ENCODE measurements at places on chromosomes 13 and 19.
A peak's percentile ranks its signal among the peaks of the same experiment; 100 is the strongest.

- DNase-seq: no peak
Measured at GRCh38 chr19:4916292-4917082, 7.2 kb downstream of the UHRF1 start.

DNA sequence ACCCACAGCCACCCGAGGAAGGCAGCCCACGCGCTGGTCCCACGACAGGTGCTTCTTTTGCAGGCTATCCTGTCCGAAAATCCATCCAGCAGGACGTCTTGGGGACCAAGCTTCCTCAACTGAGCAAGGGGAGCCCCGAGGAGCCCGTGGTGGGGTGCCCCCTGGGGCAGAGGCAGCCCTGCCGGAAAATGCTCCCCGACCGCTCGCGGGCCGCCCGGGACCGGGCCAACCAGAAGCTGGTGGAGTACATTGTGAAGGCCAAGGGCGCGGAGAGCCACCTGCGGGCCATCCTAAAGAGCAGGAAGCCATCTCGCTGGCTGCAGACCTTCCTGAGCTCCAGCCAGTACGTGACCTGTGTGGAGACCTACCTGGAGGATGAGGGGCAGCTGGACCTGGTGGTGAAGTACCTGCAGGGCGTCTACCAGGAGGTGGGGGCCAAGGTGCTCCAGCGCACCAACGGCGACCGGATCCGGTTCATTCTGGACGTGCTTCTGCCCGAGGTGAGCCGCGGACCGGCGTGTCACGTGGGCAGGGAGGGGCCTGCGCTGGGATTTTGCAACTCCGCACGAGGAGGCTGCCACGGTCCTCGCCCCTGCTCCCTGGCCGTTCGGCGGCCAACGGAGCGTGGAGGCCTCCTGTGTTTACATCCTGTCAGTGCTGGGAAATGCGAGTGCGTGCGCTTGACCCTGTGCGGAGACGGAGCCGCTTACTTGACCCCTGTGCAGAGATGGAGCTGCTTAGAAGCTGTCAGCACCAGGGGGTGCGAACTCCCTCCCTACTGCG is 12.9 kb upstream of the NDUFS7 start:
- DNase-seq: no peak

DNA sequence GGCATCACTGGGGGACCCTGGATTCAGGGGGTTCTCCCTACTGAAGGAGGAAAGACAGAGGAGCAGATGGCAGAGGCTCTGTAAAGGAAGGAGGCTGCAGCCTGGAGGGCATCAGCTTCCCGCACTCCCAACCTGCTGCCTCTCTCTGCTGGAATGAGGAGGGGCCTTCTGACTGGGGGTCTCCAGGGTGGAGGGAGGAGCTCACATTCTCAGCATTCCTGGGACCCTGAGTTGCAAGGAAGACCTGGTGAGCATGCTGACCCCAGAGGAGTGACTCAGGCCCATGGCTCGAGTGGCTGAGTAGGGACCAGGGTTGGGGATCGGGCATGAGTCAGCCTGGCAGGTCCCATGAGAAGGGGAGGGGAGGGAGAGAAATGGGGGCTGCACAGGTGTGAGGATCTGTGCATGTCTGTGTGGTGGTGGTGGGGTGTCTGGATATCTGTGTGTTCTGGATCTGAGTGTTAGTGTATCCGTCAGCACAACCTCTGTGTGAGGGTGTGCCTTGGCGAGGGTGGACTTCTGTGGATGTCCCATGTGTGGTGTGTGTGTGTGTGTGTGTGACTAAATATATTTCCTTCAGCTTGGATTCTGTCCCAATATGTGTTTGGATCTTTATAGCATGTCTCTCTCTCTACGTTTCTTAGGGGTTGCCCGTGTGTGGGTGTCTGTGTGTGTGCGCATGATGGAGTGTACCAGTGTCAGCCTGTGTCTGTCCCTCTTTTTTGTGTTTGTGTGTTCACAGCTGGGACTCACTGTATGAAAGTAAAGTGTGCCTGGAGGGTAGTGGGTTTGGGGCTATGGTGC is 4.6 kb downstream of the AXL start:
- peak; percentile 89 for DNase-seq

GRCh38 chr19:49091391-49092038 is 6.3 kb downstream of the SNRNP70 start:
- no peak for DNase-seq

- no peak for DNase-seq
Measured at GRCh38 chr13:49521224-49521623, 25.5 kb downstream of the PHF11 start.

DNA sequence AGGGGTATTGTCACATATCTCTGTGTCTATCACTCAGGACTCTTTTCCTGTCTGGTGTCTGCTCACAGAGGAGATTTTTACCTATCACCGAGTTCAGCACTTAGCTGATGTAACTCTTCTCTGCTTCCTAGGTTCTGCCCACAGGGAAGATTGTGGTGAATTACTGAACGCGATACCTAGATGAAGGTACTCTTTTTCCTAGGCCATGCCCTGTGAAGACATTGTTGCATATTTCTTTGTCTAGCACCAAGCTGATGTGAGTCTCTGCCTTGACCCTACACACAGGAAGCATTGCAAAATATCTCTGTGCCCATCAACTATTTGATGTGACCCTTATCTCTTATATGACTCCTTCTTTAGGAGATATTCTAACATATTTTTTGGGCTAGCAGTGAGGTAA is 72.1 kb upstream of the ZNF43 start:
- DNase-seq: no peak

DNA sequence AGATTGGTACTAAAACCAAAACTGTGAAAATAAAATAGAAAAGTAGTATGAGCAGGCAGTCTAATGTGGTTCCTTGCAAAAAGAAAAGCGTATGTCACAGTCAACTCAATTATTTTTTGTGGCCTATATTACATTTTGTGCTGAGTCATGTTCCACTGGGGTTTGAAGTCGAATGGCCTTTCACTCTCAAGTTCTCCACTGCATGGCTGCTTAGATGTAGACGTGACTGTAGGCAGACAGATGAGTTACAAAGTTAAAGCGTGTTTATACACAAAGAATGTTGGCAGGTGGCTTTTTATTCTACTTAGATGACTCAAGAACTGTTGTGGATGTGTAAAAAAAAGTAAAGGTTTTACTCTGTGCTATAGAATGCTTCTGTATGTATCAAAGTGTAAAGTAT is 133.9 kb downstream of the SLITRK6 start:
- DNase-seq: peak; percentile 32

DNA sequence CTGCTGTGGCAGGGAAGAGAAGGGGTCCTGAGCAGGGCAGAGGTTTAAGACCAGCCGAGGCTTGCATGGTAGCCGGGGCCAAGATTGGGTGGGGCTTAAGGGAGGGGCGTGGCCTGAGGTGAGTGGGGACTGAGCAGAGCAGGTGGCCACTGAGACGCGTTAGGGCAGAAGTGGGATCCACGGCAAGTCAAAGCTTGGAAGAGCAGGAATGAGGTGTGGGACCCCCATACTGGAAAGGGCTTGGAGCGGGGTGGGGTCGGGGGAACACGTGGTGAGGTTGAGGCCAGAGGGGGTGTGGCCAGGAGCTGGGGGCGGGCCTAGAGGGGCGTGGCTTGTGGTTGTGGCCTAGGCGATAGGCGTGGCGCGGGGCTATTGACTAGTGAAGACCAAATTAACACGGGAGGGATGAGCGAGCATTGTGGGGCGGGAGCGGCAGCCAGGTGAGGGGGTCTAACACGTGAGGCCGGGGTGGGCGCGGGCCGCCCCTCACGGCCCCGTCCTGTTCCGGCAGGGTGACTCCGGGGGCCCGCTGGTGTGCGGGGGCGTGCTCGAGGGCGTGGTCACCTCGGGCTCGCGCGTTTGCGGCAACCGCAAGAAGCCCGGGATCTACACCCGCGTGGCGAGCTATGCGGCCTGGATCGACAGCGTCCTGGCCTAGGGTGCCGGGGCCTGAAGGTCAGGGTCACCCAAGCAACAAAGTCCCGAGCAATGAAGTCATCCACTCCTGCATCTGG is 3.3 kb downstream of the CFD start:
- peak; percentile 36 for DNase-seq

- no peak for DNase-seq
Measured at GRCh38 chr13:72185776-72186175, 318.8 kb upstream of the DACH1 start.

DNA sequence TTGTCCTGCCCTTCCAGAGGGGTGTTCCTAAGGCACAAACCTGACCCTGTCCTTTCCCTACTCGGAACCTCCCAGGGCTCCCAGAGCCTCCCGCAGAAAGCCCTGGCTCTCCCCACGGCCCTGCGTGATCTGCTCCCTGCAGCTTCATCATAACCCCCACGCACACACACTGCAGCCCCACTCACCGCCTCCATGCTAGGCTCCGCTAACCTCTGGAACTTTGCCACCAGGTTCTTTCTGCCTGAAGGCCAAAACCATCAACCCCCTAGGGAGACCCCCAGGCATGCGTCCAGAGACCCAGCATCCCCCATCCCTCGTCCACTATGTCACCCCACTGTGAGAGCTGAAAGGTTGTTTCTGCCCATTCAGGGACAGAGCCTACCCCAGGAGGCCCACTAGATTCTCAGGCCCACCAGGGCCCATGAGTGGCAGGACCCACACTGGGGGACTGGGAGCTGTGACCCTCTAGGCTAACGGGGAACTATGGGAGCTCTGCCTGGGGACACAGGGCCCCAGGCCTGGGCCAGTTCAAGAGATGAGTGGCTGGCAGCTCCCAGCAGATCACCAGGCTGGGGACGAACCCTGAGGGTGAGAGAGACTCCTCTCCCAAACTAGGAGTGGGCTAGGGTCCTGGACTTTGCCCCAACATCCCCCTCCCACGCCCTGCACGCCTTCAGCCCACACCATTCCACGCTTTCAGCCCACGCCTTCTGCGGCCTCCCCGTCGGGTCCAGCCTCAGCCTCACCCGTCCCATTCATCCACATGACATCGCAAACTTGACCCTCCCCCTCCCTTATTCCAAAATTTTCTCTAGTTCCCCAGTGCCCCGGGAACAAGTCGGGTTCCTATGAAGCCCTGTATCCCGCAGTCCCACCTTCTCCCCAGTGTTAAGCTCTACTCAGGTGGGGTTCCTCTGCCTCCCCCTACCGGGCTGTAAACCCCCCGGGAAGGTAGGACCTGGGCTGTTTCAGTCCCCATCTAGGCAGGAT is 33.2 kb upstream of the PNMA8B start:
- no peak for DNase-seq

- DNase-seq: no peak
Measured at GRCh38 chr19:18999896-19000620, 33.3 kb downstream of the SUGP2 start.

GRCh38 chr13:24119626-24120508 is 40.7 kb upstream of the SPATA13 start:
- DNase-seq: no peak

DNA sequence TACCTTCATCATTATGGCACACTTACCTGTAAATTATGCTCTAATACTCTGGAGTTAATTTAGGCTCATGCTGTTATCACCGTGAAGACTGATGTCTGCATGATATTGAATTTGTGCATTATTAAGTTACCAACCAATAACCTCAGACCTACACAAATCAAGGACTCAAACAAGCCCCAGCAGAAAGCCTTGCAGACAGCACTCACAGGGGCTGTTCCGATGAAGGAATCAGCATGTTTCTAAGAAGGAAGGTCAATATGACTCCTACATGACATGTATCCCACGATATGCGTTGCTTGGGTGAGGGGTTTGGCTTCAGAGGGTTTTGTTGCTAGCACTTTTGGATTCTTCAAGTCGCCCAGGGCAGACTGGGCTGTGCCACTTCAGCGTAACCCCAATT is 1071.2 kb upstream of the SLC10A2 start:
- no peak for DNase-seq

GRCh38 chr13:85728811-85729210 is 70.4 kb downstream of the SLITRK6 start:
- peak; percentile 13 for DNase-seq

- DNase-seq: peak; percentile 12
Measured at GRCh38 chr19:46862503-46862834, 1.7 kb downstream of the ARHGAP35 start.

GRCh38 chr19:21767065-21767800 is at the start of gene ZNF100:
Gene ZNF100, minus strand, starts transcription at chr19:21767579. Its CDS starts 150 bp downstream, at chr19:21767429.
- peak; percentile 92 for DNase-seq

DNA sequence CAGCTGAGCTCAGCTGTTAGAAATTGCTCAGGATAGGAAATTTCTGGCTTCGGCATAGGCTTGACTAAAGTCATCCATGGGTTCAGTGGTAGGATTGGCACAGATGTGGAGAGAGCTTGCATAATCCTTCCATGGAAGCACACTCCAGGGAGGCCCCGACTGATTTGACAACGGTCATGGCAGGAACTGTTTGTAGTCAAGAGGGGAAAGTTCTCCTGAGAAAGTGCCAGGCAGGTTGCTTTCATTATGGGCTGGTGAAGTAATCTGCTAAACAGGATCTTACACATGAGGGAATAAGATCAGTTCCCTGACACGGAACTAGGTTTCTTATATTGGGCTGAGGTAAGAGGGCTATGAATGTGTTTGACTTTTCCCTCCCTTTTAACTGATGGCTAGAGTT is 120.1 kb downstream of the RGCC start:
- DNase-seq: no peak

- DNase-seq: peak; percentile 86
Measured at GRCh38 chr19:36141039-36141927, 1.4 kb downstream of the CAPNS1 start.

DNA sequence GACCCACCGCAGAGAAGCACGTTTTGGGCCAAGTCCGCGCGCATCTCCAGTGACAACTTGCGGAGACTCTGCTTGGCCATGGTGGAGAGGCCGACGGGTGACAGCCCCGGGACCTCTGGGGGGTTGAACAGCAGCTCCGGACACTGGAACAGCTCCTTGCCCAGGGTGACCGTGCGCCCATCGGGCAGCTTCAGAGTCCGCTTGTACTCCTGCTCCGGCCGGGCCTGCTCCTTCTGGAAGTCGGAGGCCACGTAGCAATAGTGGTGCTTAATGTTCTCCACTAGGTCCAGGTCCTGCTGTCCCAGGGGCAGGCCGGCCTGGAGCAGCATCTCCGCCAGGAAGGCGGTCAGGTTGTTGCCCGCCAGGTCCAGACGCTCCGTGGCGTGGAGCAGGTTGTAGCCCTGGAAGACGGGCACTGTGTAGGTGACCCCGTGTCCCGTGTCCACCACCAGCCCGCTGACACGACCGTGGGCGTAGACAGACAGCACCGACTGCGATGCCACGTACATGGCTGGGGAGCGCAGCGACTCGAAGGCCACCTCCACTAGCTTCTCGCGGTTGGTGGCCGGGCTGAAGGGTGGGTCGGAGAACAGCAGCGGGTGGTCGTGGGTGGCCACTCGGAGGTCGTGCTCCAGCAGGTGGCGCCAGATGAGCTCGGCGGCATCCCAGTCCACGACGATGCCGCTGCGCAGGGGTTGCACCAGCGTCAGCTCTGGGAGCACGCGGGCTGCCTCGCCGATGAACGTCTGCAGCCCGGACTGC is 743 bp downstream of the ACTL9 start:
- no peak for DNase-seq

DNA sequence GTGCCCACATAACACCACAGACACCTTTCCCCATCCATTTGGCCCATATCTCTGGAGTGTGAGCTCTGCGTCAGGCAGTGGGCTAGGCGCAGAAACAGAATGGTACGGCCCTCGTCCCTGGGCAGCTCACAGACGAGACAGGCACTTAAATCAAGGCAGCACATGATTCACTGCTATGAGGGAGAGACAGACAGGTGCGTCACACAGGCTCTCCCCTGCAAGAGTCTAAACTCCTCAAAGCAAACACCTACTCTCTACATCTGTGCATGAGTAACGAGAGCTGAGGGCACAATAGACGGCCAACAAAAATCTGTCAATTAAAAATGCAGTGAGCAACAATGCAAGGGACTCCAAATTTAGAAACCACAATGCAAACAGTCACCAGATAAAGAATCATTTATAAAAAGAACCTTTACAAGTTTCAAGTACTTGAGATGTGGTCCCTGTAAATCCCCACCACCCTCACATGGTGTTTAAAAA is 348.9 kb downstream of the UQCRFS1 start:
- no peak for DNase-seq
